Left forelimb (tissue), 1 donor: ENCODE measurements at places on chromosomes 4 and X.
A peak's percentile ranks its signal among the peaks of the same experiment; 100 is the strongest.

DNA sequence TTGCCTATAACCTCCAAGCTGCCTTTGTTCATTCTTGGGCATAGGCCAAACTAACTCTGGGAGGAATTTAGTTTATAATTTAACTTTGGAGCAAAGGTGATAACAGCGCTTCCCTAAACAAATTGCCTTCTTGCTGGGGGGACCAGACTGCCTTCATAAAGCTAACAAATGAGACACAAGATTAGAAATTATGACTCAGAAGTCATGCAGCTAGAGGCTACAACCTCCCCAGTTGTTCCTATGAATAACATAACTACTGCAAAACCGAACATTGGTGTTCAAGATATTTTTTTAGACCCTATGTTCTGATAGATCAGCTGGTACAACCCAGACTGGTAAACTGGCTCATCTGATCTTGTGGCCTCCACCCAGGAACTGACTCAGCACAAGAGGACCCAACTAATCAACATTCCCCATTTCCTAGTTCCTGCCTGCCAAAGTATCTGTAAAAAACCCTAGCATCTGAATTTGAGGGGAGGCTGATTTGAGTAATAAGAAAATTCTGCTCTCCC is 22.0 kb upstream of the TMPRSS11B start:
- no peak for DNase-seq

DNA sequence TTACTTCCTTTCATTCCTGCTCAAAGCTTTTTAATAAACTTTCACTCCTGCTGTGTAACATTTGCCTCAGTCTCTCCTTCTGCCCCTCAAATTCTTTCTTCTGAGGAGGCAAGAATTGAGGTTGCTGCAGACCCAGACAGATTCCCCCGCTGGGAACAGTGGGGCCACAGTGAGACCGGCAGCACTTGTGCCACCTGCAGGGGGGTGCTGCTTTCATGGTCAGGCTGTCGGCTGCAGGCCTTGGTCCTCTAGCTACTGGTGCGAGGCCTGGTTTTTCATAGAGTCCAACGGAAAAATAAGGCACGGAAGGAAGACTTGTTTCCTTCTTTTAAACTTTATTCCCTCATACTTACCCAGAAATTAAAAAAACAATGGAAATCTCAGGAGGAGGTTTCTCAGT is 296.7 kb downstream of the NR3C2 start:
- no peak for DNase-seq

DNA sequence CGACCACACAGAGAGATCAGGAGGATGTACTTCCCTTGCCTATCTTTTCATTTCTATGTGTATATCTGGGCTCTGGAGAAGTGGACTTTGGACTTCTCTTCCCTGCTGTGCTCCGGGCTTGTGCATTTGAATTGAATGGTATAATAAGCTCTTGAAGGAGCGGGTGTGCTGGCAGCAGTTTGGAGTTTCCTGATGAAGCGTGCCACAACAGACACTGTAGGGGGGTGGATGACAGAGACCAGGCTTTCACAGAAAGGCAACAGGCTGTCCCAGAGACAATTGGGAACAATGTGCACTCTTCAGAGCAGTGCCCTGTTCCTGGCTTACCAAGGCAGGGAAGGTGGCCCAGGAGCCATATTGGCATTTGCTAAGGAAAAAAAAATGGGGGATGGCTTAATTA is 170.1 kb downstream of the FRMPD4 start:
- no peak for DNase-seq

DNA sequence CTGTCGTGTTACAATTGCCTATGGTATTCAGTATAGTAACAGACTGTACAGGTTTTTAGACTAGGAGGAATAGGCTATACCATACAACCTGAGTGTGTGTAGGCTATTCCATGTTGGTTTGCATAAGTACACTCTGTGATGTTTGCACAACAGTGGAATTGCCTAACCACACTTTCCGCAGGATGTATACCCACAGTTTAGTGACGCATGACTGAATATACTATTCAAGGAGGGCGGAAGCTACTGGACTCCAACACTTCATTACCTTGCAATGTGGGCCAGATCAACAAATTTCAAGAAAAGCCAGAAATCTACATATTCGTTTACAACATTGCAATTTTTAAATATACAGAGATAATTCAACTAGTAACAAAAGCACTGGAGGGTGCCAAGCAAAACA is 317.2 kb downstream of the PDGFC start:
- no peak for DNase-seq

DNA sequence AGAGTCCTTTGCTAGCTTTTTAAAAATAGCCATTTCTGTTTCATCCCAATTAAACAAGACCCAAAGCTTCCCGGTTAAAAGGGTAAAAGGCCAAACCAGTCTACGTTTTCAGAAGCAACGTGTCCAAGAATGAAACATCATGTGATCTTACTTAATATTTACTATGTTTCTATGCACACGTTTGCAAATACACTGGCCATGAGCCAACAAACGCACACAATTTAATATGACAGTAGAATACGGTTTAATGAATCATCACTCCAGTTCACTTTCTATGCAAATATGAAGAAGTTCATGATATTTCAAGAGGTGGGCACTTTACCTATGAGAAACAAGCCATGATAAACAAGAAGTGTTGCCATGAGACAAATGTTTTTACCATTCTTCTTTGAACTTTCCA is 4.3 kb downstream of the NR0B1 start:
- no peak for DNase-seq

DNA sequence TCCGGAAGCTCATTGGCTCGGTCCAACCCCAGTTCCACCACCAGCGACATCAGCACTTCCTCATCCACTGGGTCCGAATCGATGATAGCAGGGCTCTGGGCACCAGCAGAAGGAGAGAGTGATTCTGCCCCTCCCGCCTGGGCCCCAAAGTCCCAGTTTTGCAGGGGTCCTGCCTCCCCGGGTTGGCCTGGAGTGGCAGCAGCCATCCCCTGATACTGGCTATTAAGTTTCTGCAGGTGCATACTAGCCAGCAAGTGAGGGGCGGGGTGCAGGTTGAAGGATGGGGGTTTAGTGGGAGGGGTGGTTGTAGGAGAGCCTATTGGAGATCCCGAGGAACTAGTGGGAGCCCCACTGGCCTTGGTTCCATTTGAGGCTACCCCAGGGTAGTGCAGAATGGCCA is 3.9 kb downstream of the CITED1 start:
- DNase-seq, result no peak

- no peak for DNase-seq
Observed at GRCh38 chr4:122826079-122826527, 528 bp upstream of the FGF2 start.

- no peak for DNase-seq
Observed at GRCh38 chr4:7821245-7822136, 118.2 kb downstream of the AFAP1 start.

DNA sequence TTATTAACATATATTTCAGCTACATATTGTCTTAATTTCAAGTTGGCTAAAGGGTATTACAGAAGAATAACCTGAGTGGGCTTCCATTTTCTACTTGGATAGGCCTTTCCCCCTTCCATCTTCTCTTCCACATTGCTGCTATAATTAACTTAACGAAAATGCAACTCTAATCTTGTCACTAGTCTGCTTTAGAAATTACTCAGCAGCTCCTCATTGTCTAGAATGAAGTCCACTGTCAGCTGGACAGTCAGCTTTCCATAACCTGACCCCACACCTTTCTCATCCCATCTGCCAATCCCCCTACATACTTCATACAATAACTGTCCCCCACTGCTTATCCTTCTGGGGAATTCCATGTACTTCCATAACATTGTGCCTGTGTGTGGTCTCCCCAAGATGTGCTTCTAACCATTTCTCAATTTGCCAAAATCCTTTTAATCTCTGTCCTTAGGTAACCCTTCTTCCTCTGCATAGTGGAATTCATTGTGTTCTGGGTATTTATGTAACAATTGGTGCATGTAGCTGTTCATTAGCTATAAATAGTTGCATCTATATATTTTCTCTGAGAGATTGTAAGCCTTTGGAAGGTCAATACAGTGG is 4.8 kb downstream of the MND1 start:
- DNase-seq, result no peak

DNA sequence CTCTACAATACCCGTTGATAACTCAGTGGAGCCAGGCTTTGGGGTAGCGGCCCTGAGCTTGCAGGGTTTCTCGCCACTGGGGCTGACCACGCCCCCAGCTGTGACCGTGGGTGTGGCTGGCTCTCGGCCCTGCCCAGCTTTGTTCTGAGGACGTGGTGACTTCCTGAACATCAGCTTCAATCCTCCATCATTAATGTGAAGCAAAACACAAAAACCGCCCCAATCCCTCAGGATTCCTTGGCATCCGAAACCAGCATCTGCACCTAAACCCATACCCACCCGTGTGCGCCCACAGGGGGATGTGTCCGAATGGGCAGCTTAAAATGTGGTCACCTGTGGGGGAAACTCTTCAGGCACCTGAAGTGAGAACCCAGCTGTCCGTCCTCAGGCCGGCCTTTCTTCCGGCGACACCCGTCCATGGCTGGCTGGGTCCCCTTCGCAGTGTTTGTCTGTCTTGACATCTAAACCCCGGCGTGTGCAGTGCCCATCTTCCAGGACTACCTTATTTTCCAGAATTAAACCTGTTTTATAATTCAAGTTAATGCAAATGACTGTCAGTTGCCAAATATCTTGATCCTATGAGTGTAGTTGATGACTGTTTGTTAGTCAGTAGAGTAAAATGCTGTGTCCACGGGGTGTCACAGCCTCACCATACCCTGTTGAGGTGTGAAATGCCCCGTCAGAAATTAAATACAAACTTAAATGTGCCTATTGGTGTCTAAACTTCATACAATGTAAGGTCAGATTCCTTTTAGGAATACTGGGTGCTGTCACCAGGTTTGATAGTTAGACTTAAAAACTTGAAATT is 27.3 kb downstream of the NELFA start:
- no peak for DNase-seq

DNA sequence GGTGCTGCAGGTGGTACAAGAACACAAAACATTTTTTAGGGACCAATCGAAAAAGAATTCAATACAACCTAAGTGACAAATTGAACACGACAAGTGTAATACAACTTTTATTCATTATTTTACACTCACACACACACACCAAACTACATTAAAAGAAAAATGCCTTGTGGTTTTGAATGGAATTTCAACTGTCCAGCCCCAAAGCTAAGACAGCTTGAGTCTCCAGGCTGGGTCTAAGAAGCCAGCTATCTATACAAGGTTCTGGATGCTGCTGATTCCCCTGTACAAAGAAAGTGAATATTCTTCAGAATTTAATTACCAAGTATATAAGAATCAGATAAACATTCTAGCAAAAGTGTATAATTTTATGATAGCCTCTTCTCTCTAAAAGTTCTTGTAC is 118.2 kb downstream of the PPP3CA start:
- DNase-seq, result no peak

GRCh38 chr4:31518796-31519250 is 798.7 kb downstream of the PCDH7 start:
- no peak for DNase-seq

GRCh38 chr4:149531861-149532260 is 283.8 kb downstream of the IQCM start:
- no peak for DNase-seq

DNA sequence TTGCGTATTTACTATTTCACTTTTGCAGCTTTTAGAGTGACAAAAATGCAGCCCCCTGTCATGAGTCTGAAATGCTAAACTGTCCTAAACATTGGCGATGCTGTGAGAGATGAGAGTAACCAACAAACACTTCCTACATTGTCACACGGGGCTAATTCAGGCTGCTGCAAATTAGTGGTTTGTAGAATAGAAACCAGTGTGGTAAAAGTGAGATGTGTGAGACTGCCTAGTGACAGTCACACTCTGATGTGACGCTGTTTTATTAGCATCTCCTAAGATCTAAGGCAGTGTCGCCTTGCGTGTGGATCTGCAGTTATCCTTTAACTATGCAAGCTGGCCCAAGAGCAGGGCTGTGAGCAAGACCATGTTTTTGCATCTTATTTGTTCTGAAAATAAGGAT is 800.2 kb upstream of the TENM3 start:
- no peak for DNase-seq

DNA sequence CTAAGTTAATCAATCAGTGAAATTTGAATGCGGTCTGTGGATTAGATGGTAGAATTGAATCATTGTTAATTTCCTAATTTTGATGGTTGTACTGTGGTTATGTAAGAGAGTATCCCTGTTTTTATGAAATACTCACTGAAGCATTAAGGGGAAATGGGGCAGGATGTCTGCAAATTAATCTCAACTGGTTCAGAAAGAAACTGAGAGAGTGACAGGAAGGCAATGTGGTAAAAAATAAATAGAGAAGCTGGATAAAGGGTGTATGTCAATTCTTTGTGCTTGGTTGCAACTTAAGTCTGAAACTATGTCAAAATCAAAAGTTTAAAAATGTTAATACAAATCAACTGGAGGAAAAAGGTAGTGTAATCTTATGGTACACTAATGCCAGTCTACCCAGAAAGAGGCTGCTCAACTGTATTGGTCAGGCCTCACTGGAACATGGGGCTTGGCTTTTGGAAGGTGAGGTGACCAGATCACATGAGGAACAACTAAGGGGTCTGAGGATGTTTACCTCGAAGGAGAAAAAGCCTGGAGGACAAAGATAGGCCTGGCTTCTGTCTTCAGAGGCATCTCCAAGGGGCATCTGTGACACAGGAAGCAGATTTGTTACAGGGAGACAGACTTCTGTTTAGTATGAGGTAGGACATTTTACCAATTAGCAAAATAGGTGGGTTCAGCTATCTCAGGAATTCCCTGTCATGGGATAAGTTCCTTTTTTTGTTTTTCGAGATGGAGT is 83.1 kb downstream of the DLG3 start:
- DNase-seq, result no peak

DNA sequence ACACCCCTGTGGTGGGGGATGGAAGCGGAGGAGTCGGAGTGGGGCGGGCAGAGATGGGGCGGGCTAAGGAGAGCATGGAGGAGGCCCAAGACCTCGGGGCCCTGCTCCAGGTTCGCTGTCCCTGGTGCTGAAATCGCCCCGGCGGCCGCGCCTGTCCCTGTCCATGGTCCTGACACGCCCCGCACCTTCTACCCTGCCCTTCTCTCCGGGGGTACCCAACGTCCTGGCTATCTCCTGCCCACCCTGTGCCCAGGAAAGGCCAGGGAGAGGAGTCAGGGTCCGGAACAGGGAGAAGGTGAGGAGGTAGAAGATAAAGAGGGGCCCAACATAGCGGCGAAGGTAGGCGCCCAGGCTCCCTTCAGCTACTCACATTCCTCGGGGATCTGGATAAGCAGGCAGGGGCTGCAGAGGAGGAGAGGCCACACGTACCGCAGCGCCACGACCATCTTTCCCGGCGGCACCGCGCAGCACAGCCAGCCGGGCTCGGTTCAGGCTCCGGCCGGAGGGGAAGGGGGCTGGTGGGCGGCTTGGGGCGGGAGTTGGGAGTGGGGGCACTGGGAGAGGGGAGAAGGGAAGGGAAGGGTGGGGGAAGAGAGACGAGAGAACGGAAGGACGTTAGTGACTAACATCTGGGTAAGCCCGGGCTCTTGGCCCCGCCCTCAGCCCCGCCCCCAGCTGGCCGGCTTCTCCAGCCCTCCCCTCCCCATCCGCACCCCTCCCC is 10.4 kb downstream of the L1CAM start:
- DNase-seq, result peak; percentile 78

GRCh38 chr4:140152751-140153418 is 1.1 kb downstream of the MAML3 start:
- DNase-seq, result peak; percentile 74
